NCI-H2107 (cell line): ENCODE measurements at places on chromosomes 6 and 20.

- no peak for DNase-seq
Measured at GRCh38 chr6:65790666-65791065, 83.6 kb upstream of the EYS start.

DNA sequence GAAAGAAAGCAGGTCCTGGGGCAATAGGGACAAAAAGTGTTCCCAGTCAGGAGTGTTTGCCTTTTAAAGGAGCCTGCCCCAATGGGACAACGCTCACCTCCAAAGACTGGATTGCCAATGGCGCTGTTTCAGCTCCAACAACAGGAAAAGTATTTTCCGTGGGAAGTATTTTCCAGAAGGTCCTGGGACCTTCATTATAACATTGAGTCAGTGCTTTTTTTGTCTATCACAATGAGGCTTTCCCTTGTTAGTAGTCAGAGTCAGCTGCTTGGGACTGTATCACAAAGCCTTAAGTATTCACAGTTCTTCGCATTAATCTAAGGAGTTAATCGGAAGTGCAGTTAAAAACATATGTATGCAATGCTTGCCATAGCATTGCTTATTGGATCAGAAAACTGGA is 17.3 kb downstream of the TRAF3IP2 start:
- no peak for DNase-seq

GRCh38 chr6:158920311-158920905 is 79.6 kb downstream of the RSPH3 start:
- DNase-seq: no peak

DNA sequence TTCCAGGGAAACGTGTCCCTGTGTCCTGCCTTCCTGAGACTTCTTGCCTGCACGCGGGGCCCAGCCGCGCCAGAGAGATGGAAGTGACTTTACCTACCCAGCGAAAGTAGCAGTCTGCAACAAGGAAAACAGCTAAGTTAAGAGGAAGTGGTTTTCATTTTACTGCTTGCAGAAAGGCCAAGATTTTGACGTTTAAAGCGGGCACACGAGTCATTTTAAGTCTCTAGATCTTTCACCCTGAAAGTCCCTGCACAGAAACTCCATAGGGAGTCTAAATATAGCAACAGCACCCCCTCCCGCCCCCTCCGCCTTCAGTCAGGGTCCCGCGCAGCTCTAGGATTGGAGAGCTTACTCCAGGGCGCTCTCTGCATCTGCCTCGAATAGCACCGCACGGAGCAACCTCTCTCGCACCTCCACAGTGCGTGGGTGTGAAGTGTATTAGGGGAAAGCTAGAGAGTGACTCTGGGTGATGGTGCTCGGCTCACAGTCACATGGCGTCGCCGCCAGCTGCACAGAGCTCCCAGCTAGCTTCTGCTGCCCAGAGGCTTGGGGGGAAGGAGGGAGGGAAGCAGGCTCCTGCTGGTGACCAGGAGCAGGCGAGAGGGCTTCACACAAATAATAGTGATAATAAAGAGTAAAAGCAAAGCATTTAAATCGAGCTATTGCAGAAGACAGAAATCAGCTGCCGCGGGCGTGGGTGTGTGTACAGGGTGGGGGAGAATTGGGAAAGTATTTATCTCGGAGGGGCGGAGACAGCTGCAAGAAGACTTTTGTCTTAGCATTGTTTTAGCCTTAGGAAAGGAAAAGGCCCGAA is 1.8 kb upstream of the KCNQ5 start:
- no peak for DNase-seq

DNA sequence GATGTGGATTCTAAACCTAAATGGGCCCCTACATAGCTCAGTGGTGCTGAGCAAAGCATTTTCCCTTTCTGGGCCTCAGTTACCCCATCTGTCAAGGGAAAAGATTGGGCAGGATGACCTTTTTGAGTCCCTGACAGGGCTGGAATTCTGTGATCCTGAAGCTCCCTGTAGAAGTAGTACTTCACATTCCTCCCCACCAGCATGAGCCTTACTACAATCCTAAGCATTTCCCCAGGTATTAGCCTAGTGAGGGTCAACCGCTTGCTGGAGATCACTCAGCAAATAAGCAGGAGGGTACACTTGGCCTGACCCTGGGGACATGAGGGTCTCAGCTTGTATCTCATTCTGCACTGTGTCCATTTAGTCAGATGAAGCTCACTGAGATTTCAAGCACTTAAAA is 13.4 kb downstream of the NDRG3 start:
- no peak for DNase-seq

DNA sequence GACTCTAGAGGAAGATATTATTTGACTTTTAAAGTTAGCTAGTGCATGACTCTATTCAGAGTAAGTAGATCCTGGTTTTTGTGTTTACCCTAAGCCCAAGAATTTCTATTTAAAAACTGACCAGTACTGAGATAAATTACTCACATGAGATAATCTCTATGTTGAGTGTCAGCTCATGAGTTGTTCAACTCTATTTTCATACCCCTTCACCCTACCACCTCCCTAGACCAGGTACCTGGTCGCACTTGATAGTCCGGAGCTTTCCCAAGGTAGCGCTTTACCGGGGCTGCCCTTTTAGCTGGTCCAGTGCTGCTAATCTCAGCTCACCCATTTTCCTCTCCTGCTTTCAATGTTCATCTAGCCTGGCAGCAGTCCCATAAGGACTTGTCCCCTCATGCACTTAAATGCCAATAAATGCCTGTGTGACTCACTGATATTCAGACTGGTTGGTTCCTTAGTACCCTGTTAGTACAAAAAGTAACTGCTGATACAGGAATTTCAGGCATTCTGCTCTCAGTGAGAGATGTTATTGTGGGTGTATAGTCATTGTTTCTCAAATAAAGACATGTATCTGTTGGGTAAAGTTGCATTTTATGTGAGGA is 503.9 kb downstream of the ADGRB3 start:
- DNase-seq: no peak

GRCh38 chr6:2810092-2810671 is 31.5 kb downstream of the SERPINB1 start:
- no peak for DNase-seq

- DNase-seq: no peak
Measured at GRCh38 chr6:157488716-157489118, 107.7 kb downstream of the ZDHHC14 start.

- DNase-seq: no peak
Measured at GRCh38 chr20:8489094-8489883, 357.2 kb downstream of the PLCB1 start.

DNA sequence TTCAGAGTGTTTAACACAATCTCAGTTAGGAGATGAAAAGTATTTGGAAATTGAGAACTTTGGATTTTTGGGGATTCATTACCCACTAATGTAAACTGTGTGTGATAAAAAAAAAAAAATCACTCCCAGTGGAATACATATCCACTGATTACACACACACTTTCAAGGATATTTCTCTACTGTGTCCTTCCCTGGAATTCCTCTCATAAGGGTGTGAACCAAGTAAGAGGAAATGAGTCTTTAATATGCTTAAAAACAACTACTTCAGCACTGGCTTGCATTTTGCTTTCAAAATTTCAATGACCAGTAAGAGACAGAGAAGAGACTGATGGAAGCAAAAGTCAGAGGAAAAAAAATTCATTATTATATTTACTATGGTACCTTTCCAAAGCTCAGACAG is 24.5 kb upstream of the MYCT1 start:
- DNase-seq: no peak

DNA sequence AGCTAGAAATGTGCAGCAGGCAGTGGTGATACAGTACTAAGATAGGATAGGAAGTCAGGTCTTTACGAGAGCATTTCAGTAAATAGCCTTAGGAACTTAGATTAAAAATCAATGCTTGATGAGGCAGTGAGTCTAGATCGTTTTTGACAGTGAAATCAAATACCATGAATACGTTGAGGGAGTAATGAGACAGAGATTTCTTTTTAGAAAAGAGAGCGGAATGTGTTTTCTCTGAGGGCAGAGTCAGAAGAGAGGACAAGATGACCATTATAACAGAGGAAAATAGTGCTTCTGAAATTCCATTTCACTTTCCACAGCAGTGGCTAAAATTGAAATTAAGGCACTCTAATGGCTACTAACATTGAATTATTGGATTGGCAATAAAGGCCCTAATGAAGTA is 339.6 kb downstream of the UTRN start:
- no peak for DNase-seq

- no peak for DNase-seq
Measured at GRCh38 chr20:31607640-31608250, 2.7 kb downstream of the ID1 start.

DNA sequence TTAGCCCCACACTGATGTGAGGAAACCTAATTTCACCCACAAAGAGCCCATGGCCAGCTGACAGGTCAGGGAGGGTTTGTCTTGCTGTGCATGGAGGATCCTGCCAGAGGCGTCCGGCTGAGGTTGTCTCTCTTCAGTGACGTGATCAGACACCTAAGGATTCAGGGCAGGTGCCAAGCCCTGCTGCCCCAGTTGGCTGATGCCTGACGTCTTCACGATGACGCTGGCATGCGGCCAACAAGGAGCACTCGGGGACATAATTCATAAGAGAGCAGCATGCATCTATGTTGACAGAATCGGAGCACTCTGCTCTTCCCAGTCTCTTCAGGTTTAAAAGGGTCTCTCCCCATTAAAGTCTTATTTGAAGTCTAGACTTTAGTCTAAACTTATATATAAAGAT is 47.8 kb downstream of the PSMB1 start:
- DNase-seq: no peak

DNA sequence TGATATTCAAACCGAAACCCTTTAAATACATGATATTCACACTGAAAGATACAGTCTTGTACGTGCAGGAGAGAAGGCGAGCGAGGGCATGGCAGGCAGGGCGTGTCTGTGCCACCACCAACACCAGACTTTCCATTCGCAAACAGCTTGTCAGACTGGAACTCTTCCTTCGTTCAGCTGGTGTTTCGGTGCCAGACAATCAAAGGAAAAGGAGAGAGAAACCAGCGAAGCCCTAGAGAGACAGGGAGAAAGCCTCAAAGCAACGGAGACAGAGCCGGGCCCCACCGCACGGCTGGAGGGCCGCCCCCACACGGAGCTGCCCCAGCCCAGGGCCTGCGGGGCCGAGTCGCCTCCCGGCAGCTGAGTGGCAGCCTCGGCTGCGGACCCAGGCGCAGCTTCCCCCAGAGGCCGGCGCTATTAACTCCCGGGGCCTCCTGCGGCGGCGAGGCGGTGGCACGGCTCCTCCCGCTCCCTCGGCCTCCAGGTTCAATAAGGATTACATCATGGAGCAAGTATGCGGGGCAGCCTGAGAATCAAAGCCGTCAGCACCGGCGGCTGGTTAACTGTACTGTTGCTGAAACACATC is 32.1 kb upstream of the NR2E1 start:
- DNase-seq: no peak
